ENCODE measurements at places on chromosomes 3 and 15.
A peak's percentile ranks its signal among the peaks of the same experiment; 100 is the strongest.

DNA sequence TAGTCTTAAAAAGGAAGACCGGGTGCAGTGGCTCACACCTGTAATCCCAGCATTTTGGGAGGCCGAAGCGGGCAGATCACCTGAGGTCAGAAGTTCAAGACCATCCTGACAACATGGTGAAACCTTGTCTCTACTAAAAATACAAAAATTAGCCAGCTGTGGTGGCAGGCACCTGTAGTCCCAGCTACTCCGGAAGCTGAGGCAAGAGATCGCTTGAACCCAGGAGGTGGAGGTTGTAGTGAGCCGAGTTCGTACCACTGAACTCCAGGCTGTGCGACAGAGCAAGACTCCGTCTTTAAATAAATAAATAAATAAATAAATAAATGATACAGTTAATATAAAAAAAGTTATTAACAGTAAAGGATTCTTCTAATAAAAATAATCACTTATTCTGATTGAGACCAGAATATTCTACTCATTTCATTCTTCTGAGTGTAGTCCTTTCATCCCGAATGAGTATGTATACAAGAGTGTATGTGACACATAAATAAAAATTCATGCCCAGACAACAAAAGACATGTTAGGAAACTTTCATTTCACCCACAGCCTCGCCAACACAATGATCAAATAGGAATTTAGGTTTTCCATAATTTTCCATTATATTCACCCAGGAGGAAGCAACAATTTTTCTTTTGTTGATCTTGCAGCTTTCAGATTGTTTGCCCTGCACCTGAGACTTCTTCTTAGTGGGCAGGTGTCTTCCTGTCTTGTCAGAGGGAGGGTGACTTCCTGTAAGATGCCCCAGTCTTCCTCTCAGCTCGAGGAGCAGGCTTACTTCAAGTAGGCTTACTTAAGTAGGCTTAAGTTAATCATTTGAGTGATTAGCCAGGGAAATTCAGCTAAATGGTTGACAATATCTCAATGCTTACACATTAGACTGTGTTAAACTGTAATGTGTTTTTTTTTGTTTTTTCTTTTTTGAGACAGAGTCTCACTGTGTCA is 7.8 kb upstream of the NUP210 start:
- no peak for DNase-seq
- no peaks in the 10 kb centered on the region for H3K27me3 ChIP-seq
- H3K4me3 ChIP-seq: no peak overlapping the region

DNA sequence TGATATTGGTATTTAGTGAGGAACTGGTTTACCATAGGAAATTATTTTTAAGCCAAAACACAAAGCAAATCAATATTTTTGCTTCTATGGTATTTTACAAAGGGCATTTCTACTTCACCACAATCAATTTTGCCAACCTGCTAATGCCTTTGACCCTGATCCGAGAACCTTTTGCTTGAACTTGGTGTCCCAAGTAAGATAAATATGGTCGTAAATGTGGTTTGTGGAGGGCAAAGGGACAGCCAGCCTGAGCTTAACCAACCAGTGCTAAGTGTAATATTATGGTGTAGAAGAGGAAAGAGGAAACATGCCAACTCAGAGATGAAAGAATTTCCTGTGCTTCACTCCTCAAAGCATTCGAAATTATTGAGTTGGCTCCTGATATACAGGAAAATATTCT is 148.4 kb downstream of the C3orf38 start:
- H3K27me3 ChIP-seq: no peaks in the 10 kb centered on the region
- H3K4me3 ChIP-seq: no peak overlapping the region
- no peak overlapping the region for H3K27ac ChIP-seq
- H3K4me1 ChIP-seq: no peaks in the 10 kb centered on the region

GRCh38 chr15:78255421-78256043 is 8.8 kb upstream of the DNAJA4 start:
- no peak overlapping the region for H3K27ac ChIP-seq
- no peak for DNase-seq
- no peaks in the 10 kb centered on the region for H3K36me3 ChIP-seq
- peaks cover 9% of the 10 kb centered on the region for H3K4me1 ChIP-seq
- no peak overlapping the region for H3K4me3 ChIP-seq

DNA sequence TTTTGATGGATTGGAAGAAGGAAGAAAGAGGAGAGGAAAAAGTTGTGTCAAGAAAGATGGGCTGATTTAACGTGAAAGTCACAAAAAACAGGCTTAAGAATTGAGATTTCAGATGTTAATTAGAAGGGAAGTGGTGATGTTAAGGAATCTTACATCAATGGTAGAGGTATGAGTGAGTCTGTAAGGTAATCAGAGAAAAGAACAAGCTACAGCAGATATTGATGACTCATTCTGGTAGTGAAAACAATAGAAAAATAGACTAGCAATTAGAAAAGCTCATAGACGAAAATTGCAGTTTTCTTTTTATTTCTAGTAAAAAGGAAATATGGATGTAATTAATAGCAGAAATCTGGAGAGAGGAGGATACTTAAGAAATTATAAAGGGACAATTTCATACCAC is 559.6 kb downstream of the MCTP2 start:
- no peaks in the 10 kb centered on the region for H3K27me3 ChIP-seq
- H3K4me1 ChIP-seq: no peaks in the 10 kb centered on the region
- H3K4me3 ChIP-seq: no peak overlapping the region
- H3K36me3 ChIP-seq: no peaks in the 10 kb centered on the region
- no peak overlapping the region for H3K27ac ChIP-seq
- no peak for DNase-seq

DNA sequence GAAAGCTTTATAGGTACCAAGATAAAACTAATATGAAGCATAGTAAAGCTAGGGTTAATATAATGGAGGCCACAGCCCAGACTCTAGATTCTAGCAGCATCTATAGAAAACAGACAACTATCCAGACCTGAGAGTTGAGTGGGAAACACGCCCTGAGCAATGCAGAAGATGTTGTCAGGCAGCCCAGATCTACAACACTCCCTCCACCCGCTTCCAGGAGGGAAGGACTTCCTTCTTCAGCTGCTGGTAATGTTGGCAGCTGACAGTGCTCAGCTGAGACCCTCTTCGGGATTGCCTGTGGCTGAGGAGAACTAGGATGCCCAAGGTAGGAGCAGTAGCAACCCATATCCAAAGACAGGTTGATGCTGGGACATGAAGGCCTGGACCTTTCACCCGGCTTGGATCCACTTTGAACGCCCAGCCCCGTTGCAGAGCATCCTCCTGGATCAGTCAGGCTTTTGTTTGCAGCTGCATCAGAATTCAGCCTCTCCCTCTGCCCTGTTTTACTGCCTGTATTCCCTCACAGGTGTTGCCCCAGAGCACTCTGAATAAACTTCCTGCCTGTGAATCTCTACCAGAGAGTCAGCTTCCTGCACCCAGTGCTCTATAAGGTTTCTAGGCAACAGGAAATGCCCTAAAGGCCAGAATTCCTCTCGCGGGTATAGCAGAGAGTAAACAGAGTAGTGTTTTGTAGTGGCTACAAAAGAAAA is 174.7 kb upstream of the IL12A start:
- H3K4me1 ChIP-seq: peaks cover 45% of the 10 kb centered on the region
- DNase-seq: peak; percentile 96
- no peaks in the 10 kb centered on the region for H3K27me3 ChIP-seq
- peak overlapping the region; percentile 71 for H3K27ac ChIP-seq

DNA sequence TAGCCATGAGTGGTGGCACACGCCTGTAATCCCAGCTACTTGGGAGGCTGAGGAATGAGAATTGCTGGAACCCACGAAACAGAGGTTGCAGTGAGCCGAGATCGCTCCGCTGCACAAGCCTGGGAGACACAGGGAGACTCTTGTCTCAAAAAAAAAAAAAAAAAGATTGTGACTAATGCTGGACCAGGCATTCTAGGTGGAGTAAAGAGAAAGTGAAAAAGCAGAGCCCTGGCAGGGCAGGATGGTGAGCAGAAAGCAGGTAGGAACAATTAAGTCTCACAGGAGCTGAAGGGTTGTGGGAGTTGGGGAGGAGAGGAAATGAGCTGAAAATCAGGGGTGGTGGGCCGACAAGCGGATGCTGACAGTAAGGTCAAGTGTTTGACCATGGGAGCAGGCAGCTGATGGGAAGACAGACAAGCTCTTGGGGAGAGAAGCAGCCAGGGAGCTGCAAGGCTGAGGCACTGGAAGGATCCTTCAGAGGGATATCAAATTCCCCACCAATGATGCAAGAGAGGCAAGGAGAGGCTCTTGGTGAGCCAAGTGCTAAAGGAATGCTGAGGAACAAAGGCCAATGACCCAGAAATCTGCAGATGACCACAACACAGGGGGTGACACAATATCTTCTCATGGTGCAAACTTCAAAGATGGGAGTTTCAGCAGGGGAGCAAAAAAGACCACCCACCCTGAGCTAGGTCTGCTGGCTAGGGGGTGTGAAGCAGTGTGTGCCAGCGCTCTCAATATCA is 251.1 kb downstream of the ULK4 start:
- H3K4me1 ChIP-seq: no peaks in the 10 kb centered on the region
- H3K4me3 ChIP-seq: no peak overlapping the region
- H3K27ac ChIP-seq: no peak overlapping the region
- peak; percentile 34 for DNase-seq
- H3K36me3 ChIP-seq: no peaks in the 10 kb centered on the region
- H3K27me3 ChIP-seq: no peaks in the 10 kb centered on the region

DNA sequence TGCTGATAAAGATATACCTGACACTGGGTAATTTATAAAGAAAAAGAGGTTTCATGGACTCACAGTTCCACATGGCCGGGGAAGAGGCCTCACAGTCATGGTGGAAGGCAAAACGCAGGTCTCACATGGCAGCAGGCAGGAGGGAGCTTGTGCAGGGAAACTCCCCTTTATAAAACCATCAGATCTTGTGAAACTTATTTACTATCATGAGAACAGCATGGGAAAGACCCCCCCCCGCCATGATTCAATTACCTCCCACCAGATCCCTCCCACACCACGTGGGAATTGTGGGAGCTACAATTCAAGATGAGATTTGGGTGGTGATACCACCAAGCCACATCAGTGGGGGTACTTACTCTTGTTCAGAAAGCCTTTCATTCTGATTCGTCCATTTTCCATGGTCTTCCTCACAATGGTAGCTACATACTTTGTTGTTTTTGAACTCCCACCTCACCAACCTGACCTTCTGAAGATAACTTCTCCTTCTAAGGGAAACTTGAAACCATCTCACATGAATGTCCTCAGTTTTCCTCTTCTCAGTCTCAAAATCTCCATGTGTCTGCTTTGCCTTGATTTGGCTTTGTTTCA is 275.6 kb upstream of the PROK2 start:
- DNase-seq: no peak
- no peaks in the 10 kb centered on the region for H3K27me3 ChIP-seq
- no peak overlapping the region for H3K4me3 ChIP-seq
- H3K36me3 ChIP-seq: no peaks in the 10 kb centered on the region

Measured in PC-3 (cell line).